ENCODE measurements at places on chromosomes 16 and 17.

GRCh38 chr17:42337442-42337841 is 49.1 kb downstream of the STAT5A start:
- no peak for DNase-seq

DNA sequence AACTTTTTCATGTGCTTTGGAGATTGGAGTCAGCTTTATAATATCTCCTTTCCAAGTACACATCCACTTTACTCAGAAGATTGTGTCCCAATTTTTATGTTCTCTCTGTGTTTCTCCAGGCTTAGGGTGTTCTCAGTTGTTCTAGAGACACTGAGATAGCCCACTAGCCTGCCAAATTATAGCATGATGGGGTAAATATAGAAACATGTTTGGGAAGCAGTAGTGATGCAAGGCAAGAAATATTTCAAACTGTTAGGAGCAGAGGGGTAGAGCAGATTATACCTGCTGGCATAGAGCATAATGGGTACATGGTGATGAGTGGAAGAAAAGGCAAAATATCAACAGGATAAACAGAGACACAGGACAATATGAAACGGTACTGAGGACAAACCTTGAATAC is 12.4 kb downstream of the SLFN11 start:
- no peak for DNase-seq

- DNase-seq, result no peak
Observed at GRCh38 chr16:77113835-77114234, 77.2 kb upstream of the MON1B start.

DNA sequence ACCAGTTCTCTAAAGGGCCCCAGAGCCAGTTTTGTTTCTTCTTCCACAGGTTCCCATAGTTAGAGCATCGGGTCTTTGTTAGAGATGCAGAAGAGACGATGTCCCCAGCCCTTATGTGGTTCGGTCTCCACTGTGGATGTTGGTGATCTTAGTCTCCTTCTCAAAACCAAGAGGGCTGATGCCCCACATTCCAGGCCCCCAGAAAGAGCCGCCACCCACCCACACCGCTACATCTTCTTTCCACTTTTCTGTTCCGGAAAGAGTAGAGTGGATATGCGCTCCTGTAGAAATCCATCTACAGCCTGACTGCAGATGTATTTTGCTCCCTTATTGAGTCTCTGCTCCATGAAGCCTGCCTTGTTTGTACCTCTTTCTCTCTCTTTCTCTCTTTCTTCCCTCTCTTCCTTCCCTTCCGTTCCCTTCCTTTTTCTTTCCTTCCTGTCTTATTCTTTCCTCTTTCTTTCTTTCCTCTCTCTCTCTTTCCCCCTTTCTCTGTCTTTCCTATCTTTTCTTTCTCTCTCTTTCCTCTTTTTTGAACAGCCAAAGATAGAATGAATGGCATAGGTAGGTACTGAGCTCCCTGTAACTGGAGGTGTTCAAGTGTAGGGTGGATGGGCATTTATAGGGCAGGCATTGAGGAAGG is 224.3 kb downstream of the SEC14L1 start:
- DNase-seq, result no peak

- DNase-seq, result no peak
Observed at GRCh38 chr17:35084987-35085386, 21.5 kb upstream of the RFFL start.

GRCh38 chr17:71870546-71870862 is 250.3 kb upstream of the SOX9 start:
- DNase-seq, result no peak

DNA sequence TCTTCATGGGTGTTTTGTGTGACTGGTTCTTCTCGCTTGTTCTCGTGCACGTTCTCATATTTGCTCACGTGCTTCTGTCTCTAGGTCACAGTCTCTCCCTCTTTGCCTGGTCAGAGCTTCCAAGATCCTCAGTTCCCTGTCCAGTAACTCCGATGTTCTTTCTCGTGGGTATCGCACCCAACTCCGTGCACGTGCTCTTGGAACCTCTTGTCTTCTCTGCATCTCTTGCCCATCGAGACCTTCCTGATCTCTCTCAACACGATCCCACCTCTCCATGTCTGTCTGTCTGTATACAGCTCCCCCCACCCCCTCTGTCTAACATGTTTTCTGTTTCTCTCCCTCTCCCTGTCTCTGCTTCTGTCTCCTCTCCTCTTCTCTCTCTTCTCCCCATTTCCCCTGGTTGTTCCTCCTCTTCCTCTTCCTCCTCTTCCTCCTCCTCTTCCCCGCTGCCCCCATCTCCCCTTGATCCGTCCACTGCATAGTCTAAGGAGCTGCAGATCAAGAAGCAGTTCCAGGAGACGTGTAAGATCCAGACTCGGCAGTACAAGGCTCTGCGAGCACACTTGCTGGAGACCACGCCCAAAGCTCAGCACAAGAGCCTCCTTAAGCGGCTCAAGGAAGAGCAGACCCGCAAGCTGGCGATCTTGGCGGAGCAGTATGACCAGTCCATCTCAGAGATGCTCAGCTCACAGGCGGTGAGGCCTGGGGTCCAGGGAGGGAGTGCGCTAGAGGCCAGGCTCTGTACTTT is 6.1 kb downstream of the HIRIP3 start:
- no peak for DNase-seq

GRCh38 chr16:66275775-66276428 is 90.6 kb upstream of the CDH5 start:
- DNase-seq, result no peak

- DNase-seq, result no peak
Observed at GRCh38 chr16:19481769-19482168, 40.1 kb downstream of the GDE1 start.

- DNase-seq, result no peak
Observed at GRCh38 chr17:45043813-45044540, 7.5 kb downstream of the DCAKD start.
